ENCODE measurements at places on chromosomes 5 and 9.

DNA sequence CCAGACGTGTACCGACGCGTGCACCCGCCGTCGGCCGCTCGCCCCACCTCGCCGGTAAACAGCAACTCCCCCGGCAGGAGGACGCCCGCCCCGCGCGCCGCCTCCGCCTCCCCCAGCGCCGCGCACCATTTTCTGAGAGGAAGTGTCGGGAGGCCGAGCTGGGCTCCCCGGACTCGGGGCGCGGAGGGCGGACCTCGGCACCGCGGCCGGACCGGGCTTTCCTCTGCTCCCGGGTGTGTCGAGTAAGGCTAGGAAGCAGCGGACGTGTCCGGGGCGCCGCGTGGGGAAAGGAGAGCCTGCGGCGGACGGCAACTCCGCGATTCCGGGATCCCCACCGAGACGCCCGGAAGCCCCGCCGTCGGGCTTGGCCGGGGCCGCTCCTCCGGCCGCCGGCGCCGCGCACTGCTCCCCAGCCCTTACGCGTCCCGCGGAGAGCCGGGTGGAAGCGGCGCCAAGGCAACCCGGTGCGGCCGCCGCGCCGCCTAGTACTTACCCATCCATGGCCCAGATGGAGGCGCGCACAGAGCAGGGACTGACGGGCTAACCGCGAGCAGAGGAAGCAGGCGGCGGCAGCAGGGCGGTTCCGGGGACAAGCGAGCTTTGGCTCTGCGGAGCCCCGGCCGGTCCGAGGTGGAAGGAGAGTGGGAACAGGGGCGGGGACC, at the start of gene PTBP3:
Gene PTBP3 (minus strand): TSS at position 643 of the 662 bp plus-strand sequence. CDS start 35,754 bp downstream, outside the sequence.
- DNase-seq: peak; percentile 87

- no peak for DNase-seq
Measured at GRCh38 chr5:27821681-27822080, 783.3 kb upstream of the CDH9 start.

GRCh38 chr9:134629061-134629585, 12.5 kb upstream of the COL5A1 start:
- no peak for DNase-seq

DNA sequence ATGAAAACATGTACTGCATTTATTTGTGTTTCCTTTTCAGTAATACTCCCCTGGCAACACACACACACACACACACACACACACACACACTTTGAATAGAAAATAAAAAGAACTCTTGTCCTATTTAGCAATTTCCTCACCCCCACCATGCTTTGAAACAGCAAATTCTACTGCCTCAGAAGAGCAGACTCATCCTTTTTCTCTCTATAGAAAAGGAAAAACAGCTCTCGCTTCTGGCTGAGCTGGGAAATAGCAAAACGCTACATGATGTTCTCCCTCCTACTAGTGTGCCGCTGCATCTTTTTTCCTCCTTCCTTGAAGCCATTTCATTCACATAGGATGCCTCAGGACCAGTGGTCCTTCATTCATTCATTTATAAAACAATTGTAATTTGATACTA, 453.6 kb downstream of the CSNK1G3 start:
- no peak for DNase-seq

GRCh38 chr5:64147849-64148441, 17.7 kb upstream of the RNF180 start:
- peak; percentile 82 for DNase-seq

DNA sequence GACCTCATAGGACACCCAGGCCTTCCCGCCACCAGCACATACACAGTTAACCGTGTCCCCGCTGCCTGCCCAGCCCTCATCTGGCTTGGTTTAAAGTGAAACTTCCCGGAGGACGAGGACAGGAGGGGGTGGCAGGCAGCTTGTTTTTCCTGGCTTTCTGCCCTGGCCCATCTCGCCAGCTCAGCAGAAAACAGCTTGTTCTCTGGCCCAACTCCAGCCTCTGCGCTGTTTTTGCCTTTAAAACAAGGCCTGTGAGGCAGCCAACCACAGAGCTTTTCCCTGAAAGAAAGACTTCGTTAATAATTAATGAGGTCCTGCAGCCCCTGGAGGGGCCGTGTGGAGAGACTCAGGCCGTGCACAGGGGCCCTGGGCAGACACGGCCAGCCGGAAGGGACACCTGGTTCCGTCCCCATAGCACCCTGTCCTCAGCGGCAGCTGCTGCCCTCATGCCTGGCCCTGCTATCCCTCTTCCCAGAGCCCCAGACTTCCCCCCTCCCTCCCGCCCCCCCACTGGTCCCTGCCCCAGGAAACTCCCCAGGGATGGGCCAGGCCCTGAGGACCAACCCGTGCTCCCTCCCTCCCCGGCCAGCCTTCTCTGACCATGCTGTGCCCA, 108.7 kb downstream of the RXRA start:
- DNase-seq: peak; percentile 99

DNA sequence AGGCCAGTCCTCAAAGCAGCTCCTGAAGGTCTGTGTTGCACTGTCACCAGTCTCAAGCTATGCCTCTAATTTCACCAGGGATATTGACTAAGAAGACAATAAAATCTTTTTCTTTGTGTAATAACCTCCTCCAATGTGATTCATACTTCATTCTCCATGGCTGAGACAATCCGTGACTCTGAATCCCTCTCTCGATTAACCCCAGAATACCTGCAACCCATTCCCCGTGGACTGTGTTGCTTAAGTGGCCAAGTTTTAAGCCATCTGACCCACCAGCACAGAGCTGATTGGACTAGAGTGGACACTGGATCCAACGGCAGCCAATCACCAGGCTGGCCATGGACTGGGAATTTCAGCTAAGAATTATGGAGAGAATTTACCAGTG, 5.4 kb upstream of the CCIN start:
- DNase-seq: peak; percentile 51

GRCh38 chr9:112111461-112111860, 63.6 kb downstream of the SUSD1 start:
- no peak for DNase-seq

GRCh38 chr9:76180541-76180940, 213.7 kb downstream of the RFK start:
- DNase-seq: peak; percentile 87

- DNase-seq: no peak
Measured at GRCh38 chr5:33785571-33785970, 106.2 kb downstream of the ADAMTS12 start.

- no peak for DNase-seq
Measured at GRCh38 chr5:126849101-126849678, 72.3 kb downstream of the LMNB1 start.

DNA sequence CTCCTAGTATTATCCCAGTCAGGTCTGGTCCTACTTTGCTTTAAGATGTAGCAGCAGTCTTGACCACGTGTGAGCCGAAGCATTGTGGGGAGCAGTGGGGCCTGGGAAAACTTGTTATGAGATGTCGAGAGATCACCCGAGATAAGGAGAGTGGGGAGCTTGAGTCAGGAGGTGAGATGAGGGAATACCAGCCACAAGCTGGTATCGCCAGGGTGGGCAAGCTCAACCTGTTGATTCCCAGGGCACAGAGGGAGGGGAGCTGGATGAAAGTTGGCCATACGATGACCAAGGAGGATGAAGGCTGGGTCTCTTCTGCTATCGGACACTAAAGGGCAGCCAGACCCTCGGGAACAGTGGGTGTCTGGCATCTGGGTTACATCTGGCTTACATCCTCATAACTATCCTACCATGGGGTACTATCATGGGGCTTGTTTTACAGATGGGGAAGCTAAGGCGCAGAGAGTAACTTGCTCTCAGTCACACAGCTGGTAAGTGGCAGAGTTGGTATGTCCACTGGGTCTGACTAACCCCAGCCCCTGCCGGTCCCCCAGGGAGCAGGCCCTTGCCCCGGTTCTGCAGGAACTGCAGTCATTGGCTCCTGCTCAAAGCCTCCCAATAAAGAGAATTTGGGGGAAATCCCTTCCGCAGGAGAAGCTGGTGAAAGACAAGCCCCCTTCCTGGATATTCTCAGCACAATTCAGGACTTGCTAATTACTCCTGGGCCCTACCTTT, 13.4 kb upstream of the TIFAB start:
- no peak for DNase-seq

DNA sequence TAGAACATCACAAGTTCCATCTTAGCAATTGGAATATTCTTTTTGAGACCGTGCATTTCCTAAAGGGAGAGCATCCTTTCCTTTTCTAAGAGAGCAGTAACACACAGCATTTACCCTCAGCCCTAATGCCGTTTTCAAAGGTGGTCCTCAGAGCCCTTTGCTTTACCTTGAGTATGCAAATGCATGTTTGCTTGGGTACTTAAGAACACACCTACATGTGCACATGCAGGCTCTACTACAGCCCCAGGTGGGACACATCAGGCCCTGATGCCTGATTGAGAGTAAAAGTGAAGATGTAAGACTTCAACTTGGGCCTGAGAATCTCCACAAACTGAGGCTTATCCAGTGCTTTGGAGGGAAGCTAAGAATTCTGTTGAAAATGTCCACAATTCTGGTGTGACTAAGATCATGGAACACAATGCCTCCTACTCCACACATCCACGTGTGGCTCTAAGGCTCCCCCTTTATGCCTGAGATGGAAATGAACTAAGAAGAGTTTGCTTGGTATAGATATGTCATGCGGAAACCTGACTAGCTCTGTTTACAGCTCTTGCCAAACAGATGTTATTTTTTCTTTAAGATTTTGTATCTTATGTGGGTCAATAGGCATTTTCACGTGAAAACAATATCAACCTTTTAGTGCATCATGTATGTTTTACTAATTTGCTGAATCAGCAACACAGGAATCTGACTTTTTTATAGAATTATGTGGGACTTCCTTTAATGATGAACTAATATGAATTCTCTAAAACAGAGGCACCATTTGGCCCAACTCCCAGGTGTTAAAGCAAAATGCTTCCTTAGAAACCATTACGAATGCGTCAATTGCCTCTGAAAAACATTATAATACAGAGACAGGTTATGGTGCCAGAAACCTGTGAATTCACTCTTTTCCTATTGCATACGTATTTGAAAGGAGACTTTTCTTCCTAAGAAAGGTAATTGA, 48.9 kb upstream of the SLC2A8 start:
- DNase-seq: peak; percentile 69

GRCh38 chr5:58735637-58736036, 152.8 kb downstream of the RAB3C start:
- no peak for DNase-seq

GRCh38 chr9:79430619-79431018, 141.1 kb upstream of the TLE4 start:
- DNase-seq: peak; percentile 4

- DNase-seq: no peak
Measured at GRCh38 chr9:20524776-20525175, 97.5 kb downstream of the MLLT3 start.

- DNase-seq: peak; percentile 48
Measured at GRCh38 chr5:9365512-9365911, 180.4 kb downstream of the SEMA5A start.

GRCh38 chr9:27108981-27109541, at the start of gene TEK:
Gene TEK (plus strand): TSS chr9:27109225. CDS start chr9:27109591, 366 bp downstream.
- peak; percentile 42 for DNase-seq

- DNase-seq: no peak
Measured at GRCh38 chr5:482021-482420, 39.0 kb downstream of the EXOC3 start.

- no peak for DNase-seq
Measured at GRCh38 chr9:107721705-107722245, 232.2 kb upstream of the KLF4 start.

DNA sequence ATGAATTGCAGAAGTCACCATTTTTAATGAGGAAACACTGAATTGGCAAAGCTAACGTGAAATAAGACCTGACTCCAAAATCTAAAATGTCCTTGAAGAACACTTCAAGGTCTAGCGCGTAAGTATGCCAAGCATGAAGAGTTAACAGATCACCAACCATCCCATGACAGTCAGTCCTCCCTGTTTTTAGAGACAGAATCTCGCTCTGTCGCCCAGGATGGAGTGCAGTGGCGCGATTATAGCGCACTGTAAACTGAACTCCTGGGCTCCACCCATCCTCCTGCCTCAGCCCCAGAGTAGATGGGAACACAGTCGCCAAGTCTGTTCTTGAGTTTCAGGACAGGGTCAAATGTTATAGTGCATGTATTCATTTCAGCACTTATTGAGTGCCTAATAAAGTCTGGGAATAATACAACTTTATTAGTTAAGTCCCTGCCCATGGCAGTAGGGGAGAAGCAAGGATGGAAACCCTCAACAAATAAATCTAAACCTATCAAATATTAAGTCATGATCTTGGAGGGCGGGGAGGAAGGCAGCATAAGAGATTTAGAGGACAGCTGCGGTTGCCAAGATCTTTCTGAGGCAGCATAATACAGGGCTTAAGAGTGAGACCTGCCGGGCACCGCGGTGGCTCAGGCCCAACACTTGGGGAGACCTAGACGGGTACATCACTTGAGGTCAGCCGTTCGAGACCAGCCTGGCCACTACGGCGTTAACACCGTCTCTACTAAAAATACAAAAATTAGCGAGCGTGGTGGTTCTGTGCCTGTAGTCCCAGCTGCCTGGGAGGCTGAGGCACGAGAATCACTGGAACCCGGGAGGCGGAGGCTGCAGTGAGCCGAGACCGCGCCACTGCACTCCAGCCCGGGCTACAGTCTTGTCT, 1.1 kb downstream of the ATPSCKMT start:
- DNase-seq: no peak

DNA sequence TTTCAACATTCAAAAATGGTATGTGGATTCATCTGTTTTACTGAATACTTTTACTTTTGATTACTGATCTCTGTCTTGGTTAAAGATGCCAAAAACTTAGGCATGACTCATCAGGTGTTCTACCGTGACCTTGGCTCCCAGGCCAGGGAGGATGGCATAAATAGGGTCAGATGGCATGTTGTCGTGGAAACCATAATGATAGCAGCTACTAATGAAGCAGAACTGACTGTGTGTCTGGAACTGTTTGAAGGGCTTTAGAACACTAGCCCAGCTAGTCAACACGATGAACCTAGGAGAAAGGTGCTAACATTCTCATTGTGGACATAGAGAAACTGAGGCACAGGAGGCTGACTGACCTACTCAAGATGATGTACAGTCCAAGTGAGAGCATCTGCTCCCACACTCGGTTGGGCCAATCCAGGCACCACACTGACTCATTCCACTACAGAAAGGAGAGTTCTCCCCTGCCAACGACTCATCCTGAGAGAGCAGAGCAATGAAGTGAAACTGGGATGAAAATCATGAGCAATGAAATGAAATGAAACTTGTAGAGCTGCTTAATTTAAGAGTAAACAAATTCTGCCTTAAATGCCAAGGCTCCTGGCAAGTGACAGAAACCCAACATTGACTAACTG, 116.0 kb downstream of the TENT4A start:
- DNase-seq: peak; percentile 67

GRCh38 chr9:2066312-2067273, 51.4 kb downstream of the SMARCA2 start:
- DNase-seq: peak; percentile 58

DNA sequence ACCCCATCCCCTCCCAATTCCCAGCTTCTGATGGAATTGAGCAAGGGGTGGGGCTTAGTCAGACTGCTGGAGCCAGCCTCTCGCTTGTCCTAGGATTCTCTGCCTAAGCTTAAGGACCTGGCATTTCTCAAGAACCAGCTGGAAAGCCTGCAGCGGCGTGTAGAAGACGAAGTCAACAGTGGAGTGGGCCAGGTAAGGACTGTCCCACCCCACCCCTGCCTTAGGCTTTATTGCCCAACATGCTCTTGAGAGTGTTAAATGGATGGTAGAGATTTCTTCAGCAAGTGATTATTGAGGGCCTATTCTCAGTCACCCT, 1.1 kb downstream of the SLC35A4 start:
- no peak for DNase-seq

- DNase-seq: no peak
Measured at GRCh38 chr5:162283609-162284008, 216.0 kb downstream of the GABRG2 start.

Data from astrocyte of the hippocampus (primary cell).